ENCODE measurements at places on chromosomes 2 and 18. TPM values are rescaled to one million over a fixed set of nuclear protein-coding genes. Genes with fewer than 3 reads are reported as not detected.
A peak's percentile ranks its signal among the peaks of the same experiment; 100 is the strongest.

DNA sequence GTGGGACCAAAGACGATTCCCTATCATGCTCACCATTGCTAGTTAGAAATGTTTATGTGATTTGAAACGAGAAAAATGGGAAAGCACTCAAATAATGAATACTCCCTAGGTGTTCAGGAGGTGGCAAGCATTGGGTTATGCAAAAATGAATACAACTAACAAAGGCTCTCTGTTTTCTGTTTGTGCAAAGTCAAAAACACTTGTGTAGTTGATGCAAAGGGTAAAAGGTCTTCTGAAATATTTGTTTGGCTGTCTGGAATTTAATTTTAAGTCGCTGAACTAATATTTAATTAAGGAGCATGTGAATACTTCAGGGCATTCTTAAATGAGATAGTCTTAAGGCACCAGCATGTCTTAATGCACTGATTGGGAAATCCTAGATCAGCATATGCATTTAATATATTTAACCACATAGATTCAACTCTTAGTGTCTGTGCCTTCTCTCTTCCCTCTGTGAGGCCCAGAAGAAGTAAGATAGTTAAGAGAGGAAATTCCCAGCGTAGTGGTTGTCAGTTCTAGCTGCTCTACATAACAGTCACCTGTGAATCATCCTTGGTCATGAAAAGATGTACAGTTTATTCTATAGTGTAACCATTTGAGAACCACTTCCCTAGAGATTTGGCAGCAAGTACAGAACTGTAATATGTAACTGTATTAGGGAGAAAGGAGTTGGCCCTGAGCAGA is 111.9 kb downstream of the EPC2 start:
- DNase-seq, result peak; percentile 92

CIB4 gene
- not detected for polyA plus RNA-seq

DNA sequence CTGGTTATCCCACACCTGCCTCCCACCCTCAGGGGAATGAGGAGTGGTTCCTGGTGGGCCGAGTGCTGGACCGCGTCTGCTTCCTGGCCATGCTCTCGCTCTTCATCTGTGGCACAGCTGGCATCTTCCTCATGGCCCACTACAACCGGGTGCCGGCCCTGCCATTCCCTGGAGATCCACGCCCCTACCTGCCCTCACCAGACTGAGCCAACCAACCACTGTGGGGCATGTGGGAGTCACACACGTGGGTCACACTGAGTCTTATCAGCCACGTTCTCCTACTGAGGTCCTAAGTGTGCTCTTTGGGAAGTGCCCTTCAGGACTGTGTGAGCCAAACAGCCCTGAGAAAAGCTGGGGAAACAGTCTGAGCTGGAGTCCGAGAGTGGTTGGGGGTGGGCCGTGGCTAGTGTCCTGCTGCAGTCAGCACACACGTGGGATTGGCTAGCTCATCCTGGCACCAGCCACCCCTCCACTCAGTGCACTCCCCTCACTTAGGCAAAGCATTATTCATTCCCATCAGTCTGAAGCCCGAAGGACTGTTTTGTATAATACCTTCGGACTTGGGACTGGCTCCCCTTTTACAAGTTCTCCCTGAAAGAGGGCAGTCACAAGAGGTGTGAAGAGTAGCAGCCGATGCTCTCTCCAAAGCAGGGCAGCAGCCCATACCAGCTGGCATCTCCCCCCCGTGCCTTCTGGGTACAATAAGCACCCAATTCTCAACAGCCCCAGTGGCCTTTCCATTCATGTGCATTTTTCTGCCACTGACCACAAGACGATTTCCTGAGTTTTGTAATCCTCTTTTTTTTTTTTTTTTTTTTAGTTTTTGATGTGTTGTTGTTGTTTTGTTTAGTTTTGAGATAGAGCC is 4.6 kb downstream of the TIGD1 start:
- no peak for DNase-seq

- no peak for DNase-seq
Measured at GRCh38 chr2:151405376-151405775, 4.3 kb upstream of the RIF1 start.

GRCh38 chr2:105497094-105497493 is 98.2 kb upstream of the FHL2 start:
- DNase-seq, result no peak

DNA sequence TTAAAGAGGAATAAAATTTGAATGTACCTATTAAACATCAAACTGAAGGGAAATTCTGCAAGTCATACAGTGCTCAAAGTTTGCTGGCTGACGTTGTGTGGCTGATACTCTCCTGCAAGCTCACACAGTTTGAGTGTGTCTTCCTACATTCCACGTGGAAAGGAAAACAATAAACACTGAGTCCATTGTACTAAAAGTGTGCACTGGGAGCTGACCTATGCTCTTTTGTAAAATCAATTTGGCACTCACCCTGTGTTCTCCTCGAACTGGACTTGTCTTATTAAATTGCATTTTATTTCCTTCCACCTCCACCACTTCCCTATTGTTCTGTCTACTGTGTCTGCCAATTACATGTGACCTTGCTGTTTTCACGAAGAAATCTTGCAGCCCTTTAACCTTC is 458.0 kb downstream of the CPS1 start:
- no peak for DNase-seq

OTX1 gene
- polyA plus RNA-seq, result 0.03 TPM

SKA1 gene
- polyA plus RNA-seq, result 5.8 TPM
